ENCODE measurements at places on chromosomes 1 and 21.

GRCh38 chr1:90851711-90852050 is 134.6 kb upstream of the BARHL2 start:
- DNase-seq, result no peak

DNA sequence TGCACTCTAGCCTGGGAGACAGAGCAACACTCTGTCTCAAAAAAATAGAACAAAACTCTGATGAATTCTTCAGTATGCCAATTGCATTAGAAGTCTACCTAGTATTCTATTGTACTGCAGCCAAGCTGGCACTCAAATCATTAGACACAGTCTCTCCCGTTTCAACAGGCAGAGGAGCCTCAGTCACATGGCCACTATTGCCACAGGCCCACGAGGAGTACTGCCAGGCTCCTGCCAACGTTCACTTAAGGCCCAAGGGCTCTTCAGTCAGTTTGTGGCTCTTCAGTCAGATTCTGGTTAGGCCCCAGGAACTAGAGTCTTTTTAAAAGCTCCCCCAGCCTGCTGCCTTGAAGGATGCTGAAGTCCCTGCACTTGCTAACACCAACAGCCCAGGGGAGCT is 73.4 kb downstream of the SH3BGR start:
- no peak for DNase-seq

DNA sequence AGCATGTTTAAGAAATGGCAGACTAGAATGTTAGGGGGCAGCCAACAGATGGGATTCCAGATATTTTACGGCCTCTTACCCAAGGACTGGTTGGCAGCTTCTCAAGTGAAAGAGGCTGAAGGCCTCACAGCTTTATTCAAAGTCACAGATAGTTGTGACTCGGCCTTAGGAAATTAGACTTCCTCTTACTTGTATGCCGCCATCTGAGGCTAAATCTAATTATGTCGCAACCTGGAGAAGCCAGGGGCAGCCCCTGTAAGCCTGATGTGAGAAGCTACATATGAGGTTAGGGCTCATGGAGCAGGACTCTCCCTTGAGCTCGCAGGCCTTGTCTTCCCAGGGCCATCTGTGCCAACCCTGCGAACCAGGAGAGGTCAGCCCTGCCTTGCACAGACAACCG is 352.5 kb downstream of the HHAT start:
- no peak for DNase-seq

GRCh38 chr21:40053007-40053406 is 185.8 kb downstream of the PCP4 start:
- DNase-seq, result no peak

DNA sequence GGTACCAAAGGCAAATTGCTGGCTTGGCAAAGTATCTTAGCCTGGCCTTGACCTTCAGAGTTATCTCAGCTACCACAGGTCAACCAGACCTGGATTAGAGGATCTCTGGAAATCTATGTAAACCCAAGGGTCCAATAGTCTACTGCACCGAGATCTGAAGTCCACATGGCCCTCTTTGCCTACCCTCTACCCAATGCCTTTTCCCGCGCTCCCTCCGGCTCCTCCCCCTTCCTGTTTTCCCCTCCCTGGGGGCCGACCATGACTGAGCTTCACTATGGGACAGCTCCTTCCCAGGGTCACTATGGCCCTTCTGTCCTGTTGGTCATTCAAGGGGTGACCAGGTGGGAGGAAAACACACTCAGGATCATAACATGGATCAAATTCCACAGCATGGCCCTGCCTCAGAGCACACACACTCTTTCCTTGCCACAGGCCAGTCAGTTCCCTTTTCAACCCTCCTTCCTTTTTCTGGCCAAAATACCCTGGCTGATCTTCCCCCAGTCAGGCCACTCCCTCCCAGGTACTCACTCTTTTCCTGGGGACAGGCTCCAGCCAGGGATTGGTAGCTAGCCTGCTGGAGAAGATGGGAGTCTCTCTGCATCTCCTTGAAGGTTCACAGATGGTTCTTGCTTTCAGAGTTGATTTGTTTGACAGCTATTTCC is 19.1 kb upstream of the TMEM183A start:
- no peak for DNase-seq

GRCh38 chr1:13516606-13517005 is 2.8 kb upstream of the LRRC38 start:
- DNase-seq, result no peak

DNA sequence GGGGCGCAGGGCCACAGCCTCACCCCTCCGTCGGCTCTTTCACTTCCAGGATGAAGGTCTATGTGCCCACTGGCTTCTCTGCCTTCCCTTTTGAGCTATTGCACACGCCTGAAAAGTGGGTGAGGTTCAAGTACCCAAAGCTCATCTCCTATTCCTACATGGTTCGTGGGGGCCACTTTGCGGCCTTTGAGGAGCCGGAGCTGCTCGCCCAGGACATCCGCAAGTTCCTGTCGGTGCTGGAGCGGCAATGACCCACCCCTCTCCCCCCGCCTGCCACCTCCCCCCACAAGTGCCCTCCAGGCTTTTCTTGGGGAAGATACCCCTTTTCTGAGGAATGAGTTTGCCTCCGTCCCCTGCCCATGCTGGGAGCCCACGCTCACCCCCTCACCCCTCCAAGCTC is 35.2 kb downstream of the EPHX1 start:
- DNase-seq, result no peak

DNA sequence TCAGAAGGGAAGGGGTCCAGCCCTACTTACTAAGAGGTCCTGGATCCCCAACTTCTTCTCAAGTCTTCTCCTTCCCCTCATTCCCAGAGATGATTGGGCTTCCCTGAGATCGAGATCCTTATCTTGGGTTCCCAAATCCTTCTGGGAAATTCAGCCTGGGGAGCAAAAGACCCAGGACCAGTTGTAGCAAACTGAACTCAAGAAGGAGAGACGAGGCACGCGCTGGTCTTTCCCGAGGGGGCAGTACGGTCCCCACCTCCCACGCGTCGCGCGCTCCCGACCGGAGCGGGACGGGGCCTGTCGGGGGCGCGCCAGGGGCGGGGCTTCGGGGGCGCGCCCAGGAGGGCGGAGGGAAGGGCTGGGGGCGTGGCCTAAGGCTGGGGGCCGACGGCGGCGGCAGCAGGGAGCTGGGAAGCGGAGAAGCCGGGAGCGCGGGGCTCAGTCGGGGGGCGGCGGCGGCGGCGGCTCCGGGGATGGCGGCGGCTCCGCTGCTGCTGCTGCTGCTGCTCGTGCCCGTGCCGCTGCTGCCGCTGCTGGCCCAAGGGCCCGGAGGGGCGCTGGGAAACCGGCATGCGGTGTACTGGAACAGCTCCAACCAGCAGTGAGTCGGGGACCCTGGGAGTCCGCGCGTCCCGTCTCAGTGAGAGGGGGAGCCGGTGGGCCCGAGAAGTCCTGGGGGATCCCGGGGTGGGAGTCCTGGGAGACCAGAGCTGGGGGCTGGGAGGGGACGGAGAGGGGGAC is at the start of gene EFNA3:
TSS of gene EFNA3 (plus strand) at position 369 of the 741 bp plus-strand sequence. CDS start at position 474, 105 bp downstream.
- no peak for DNase-seq

GRCh38 chr1:214899908-214900460 is 182.6 kb upstream of the KCNK2 start:
- no peak for DNase-seq

GRCh38 chr1:198191117-198191516 is 34.3 kb downstream of the NEK7 start:
- DNase-seq, result no peak

GRCh38 chr1:224266105-224266914 is 63.7 kb downstream of the NVL start:
- no peak for DNase-seq

- DNase-seq, result no peak
Observed at GRCh38 chr1:62625415-62625814, 28.1 kb downstream of the ANGPTL3 start.

DNA sequence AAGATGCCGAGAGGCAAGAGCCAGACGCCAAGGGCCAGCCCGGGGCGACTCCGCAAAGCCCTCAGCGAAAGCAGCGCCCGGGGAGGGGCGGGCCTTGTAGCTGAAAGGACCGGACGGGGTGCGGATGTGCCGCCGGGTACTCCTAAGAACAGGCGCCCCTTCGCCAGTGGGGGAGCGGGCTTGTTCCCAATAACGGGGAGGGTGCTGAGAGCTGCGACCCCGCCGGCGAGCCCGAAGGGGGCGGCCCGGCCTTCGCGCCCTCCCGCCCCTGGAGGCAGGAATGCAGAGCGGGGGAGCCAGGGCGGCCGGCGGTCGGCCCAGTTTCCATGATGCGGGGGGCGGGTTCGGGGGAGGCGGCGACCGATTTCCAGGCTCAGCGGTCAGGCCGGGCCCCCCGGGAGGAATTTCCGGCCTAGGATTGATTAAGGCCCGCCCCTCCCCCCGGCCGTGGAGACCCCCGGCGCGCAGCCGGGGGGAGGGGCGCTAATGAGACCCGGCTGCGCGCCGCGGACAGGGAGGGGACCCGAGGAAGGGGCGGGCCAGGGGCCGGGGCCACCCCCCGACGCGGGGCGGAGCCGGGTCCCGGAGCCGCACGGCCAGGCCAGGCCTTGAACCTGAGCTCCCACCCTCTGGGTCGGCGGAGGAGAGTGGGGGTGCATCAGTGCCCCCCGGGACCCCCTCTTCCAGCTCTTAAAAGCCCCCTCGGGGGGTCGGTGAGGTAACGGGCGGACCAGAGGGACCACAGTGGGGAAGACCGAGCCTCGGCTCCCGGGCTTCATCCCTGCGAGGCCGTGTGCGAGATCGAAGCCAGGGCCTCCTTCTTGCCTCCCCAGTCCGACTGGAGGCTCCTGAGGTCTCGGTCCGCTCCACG is 898 bp upstream of the TMEM200B start:
- peak; percentile 68 for DNase-seq

- no peak for DNase-seq
Observed at GRCh38 chr1:209983953-209984352, 45.9 kb downstream of the SYT14 start.

DNA sequence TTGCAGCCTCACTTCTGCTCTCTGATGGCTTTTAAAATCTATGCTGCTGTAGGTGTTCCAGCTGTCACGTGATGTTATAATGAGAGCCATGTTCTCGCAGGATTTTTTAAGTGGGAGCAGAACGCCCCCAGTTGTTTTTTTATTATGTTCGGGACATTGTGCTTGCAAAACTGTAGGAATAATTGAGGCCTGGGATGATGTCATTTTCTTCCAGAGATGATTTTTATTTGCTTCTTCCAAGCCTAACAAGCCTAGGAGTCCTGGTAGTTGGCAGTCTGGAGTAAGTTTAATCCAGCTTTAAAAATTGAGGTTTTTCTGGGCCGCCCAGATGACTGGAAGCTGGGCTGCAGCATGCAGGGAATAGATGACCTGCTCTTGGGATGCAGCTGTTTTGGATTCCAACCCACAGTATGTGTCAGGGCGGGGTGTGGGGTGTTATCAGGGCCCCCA is 34.6 kb upstream of the CHIT1 start:
- DNase-seq, result no peak

DNA sequence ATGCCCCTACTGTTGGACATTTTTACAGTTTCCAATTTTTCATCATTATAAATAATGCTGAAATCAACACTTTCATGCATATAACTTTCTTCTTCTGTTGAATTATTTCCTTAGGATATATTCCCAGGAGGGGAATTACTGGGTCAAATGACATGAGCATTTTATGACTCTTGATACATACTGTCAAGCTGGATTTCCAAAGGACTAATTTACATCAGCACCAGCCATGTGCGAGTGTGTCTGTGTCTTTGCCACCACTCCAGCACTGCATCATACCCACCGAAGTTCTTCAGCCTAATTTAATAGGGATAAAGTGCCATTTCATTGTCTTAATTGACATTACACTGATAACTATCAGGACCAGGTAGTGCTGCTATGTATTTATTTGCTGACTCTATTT is 146.7 kb downstream of the CSMD2 start:
- no peak for DNase-seq

DNA sequence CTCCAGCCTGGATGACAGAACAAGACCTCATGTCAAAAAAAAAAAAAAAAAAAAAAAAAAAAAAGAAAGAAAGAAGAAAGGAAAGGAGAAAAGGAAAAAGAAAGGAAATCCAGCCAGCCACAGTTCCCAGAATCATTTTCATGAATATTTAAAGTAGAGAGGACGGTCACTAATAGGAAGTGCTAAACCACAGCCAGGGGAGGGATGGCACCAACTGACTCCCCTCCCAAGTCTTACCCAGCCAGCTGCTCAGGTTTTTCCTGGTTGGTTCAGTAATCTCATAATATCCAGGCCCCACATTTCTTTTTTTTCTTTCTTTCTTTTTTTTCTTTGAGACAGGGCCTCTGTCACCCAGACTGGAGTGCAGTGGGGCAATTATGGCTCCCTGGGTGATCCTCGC is 63.9 kb upstream of the AK4 start:
- no peak for DNase-seq

- no peak for DNase-seq
Observed at GRCh38 chr1:217025381-217025780, 302.2 kb upstream of the ESRRG start.

- DNase-seq, result no peak
Observed at GRCh38 chr1:47230692-47231300, 1.2 kb downstream of the TAL1 start.

GRCh38 chr1:170676628-170677027 is 12.7 kb downstream of the PRRX1 start:
- no peak for DNase-seq

GRCh38 chr1:24888061-24888970 is 41.8 kb downstream of the RUNX3 start:
- no peak for DNase-seq

DNA sequence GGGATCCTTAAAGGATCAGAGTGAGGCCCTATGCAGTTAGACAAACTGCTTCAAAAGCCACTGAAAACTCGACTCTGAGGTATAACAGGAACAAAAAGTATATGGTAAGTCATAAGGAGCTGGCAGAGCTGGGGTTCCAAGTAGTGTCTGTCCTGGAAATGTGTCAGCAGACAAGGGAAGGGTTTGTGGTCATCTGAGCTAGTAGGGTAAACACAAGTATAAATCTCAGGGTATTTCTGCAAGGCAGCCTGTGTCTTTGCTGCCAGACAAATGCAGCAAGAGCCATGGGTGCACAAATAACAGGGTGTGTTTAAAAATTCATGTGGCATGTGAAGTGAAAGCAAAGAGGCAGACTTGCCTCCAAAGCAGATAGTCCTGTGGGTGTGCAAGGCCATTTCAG is 759.0 kb upstream of the ADAMTS5 start:
- DNase-seq, result no peak

- DNase-seq, result no peak
Observed at GRCh38 chr1:42358791-42359190, 21.8 kb upstream of the RIMKLA start.

DNA sequence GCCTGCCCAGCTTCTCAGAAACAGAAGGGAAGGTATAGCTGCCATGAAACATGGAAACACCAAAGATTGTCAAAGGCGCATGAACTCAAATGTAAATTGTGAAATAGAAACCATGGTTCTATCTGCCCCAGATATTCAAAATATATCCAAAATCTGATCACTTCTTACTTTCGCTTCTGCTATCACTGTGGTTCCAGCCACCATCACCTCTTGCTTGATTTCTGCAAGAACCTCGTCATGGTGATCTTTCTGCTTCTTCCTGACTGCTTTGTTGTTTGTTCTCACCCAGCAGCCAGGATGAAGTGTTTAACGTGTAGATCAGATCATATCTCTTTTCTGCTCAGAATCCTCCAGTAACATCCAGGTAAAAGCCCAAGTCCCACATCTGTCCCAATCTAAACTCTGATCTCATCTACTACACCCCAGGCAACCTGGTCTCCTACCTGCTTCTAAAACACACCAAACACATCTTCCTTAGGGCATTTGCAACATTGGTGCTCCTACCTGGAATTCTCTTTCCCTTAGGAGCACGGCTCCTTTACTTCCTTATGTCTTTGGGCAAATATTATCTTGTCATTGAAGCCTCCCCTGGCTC is 10.5 kb upstream of the LMO4 start:
- no peak for DNase-seq

All from AG09319 (cell line).